ENCODE measurements at places on chromosomes 13 and 19.

DNA sequence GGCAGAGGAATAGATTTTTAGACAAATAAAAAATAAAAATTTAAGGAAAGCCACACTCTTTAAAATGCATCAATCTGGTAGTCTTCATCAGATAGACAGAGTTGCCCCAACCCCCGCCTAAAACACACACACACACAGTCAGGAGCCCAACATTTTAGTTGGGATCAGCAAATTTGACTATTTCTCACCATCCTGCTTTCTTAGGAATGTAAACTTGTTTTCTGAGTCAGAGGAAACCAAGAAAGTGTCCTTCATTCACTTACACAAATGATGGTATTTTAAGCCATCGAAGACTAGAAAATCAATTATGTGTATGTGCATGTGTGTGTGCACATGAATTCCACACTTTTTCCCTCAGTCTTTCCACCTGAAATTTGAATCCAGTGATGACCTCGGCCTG is 1657.5 kb downstream of the SLITRK1 start:
- DNase-seq: no peak

DNA sequence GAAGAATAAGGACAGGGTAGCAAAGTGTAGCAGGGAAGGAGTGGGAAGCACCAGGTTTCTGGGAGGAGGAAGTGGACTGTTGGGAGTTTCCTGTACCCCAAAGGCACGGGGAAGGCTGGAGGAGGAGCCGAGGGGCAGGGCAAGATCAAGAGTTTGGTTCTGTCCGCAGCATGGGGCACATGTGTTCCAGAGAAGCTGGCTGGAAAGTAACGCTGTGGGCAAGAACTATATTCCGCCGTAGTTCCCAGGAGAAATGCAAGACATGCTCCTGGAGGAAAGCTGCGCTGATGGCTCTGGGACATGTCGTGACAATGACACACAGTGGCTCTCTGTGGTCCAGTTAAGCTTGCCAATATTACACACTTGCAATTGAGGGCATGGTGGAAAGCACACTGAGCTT is 51.7 kb upstream of the KPNA3 start:
- no peak for DNase-seq

GRCh38 chr19:39448271-39448670 is 2.9 kb downstream of the SUPT5H start:
- DNase-seq: peak; percentile 38

GRCh38 chr19:42149447-42150202 is 17.4 kb upstream of the POU2F2 start:
- DNase-seq: no peak

GRCh38 chr13:60619461-60619860 is 222.4 kb downstream of the TDRD3 start:
- no peak for DNase-seq

DNA sequence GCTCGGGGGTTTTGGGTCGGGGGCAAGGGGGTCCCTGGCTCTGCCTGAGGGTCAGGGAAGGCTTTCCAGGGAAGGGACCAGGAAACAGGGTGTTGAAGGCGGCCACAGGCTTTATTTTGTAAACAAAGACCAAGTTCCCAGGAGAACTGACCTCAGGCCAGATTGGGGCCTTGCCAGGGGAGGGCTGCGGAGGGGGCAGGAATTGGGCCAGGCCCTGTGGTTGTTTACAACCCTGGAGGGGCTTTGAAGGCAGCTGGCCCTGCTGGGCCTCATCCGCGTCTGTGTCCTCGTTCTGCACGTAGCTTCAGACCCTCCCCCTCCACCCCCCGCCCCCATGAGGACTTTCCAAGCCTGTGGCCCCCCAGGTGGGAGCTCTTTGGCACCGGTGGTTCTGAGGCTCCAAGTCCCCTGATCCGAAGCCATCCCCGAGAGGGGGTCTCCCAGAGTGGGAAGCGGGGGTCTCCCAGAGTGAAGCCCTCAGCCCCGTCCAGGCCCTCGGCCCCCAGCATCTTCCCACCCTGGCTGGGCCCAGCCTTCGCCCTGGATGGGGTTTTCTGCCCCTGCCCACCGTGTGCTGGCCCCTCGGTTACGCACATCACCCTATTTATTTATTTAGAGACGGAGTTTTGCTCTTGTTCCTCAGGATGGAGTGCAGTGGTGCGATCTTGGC is 13.5 kb upstream of the BSG start:
- DNase-seq: no peak

GRCh38 chr13:39107561-39107960 is 69.3 kb downstream of the NHLRC3 start:
- DNase-seq: no peak

DNA sequence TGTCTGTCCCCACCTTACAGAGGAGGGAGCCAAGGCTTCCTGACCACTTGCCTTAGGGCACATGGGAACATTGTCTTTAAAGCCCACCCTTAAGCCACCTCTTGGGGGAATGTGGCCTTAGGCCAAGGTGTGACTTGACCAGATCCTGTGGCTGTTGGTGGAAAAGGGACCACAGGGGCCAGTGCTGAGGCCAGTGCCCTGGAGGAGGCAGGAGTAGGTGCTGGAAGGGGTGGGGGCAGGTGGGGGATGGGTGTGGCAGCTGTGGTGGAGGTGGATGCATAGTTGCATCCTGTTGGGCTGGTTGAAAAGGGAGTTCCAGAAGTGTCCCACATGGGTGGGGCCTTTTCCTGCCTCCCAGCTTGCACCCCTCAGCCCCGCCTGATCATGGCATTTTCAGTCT is 44.8 kb downstream of the DNM2 start:
- peak; percentile 41 for DNase-seq

DNA sequence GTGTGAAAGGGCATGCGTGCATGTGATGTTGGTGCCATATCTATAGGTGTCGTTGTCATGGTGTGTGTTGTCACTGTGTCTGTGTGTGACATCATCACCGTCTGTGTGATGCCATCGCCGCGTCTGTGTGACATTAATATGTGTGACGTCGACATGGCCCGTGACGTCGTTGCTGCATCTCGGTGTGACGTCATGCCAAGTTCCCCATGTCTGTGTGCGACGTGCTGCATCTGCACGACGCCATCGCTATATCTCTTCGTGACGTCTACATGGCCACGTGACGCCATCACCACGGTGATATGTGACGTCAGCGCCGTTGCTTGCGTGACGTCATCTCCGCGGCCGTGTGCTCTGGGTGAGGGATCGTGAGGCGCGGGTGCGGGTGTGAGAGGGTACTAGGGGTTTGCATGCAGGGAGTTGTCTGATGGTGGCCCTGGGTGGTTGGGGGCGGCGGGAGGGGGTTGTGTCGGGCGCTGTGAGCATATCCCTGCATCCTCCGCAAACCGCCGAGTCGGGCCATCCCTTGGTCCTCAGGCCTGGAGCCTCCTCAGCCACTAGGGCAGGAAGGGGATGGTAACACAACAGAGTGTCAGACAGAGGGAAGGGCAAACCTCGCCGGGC is 14.6 kb downstream of the GTPBP3 start:
- DNase-seq: no peak

GRCh38 chr13:104740641-104741222 is 1674.5 kb upstream of the SLC10A2 start:
- no peak for DNase-seq

DNA sequence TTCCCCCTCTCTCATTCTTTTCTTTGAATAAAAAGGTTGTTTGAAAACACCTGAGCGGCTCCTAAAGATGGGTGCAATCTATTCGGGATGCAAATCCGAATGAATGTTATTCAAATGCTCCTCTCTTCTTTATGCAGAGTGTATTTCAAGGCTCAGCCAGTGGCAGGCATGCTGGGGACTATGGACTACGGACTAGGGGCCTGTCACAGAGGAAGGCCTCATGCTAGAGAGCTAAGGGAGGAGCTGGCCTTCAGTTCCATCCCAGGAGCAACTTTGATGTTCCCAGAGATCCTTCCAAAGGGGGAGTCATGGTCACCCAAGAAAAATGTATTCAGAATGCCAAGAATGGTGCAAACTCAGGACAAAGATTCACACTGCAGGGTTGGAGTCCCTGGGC is 9.3 kb downstream of the ALOX5AP start:
- no peak for DNase-seq

DNA sequence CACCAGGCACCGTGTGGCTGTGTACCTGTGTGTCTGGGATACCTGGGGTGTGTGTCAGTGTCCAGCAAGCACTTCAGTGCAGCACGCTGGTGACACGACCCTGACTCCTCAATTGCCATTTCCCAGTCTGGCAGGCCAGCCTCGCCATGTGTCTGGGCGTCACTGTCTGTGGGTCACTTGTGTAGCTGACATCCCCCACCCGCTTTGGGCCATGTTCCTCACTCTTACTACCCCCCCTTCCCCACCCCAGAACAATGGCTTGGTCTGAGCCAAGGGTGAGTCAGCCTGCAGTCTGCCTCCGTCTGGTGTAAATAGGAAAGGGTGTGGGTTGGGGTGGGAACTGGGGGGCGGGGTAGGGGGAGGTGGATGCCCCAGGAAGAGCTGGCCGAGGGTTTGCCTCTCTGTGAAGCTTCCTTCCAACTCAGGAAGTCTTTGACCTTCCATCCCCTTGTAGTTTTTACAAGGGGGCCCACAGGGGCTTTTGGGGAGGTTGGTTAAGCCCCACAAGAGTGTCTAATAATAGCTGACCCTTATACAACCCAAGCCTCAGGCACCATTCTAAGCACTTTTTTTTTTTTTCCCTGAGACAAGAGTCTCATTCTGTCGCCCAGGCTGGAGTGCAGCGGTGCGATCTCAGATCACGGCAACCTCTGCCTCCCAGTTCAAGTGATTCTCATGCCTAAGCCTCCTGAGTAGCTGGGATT is 17.6 kb downstream of the NOVA2 start:
- no peak for DNase-seq

- no peak for DNase-seq
Observed at GRCh38 chr19:47321630-47322029, 10.3 kb upstream of the C5AR2 start.

DNA sequence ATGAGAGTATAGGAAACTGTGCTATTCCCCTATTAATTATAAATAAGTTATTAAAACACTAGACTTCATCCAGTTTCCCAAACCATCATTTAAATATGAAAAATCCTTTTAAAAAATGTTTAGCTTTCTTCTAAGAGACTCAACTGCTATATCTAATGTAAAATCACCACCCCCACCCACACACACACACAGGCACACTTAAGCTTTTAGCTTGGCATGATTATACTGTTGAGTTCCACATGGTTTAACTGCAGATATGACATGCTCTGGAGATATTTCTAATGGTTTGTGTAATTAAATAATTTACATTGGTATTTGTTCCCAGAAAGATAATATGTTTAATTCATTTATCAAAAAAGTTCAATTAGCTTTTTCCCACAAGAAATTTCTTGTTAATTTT is 1700.1 kb upstream of the SLC10A2 start:
- no peak for DNase-seq

GRCh38 chr13:29917650-29918049 is 67.2 kb upstream of the UBL3 start:
- DNase-seq: no peak

DNA sequence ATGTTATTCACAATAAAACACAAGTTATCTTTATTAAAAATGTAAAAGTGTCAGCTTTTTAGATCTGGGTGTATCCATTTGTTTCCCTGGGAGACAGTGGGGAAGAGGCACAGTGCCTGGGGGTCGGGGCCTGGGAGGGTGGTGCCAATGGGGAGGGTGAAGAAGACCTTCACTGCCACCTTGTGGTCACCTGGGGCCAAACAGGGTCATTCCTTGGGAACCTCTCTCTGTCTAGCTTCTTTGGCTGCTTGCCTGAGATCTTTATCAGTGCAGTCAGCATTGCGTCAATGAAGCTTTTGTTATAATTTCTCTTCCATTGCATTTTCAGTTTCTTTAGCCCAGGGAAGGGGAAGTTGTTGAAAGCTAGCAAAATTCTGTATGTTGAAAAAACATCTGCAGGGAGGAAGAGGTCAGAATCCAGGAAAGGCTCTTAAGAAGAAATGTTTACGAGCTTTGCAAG is 39.1 kb downstream of the PCDH8 start:
- DNase-seq: peak; percentile 60

DNA sequence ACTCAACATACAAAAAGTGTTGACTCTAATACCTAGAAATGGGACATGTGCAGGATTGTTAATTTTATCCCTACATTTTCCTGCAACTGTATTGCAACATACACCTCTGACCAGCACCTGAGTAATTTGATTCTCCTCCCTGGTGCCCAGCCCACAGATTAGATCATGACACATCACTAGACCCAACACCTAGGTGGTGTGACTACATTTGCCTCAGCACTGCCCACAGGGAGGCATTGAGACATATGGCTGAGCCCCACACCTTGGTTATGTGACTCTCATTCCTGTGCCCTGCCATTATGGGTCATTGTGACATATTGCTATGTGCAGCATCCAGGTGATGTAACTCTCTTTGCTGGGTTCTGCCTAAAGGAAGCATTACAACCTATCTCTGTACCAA is 13.2 kb upstream of the ZNF254 start:
- DNase-seq: no peak

DNA sequence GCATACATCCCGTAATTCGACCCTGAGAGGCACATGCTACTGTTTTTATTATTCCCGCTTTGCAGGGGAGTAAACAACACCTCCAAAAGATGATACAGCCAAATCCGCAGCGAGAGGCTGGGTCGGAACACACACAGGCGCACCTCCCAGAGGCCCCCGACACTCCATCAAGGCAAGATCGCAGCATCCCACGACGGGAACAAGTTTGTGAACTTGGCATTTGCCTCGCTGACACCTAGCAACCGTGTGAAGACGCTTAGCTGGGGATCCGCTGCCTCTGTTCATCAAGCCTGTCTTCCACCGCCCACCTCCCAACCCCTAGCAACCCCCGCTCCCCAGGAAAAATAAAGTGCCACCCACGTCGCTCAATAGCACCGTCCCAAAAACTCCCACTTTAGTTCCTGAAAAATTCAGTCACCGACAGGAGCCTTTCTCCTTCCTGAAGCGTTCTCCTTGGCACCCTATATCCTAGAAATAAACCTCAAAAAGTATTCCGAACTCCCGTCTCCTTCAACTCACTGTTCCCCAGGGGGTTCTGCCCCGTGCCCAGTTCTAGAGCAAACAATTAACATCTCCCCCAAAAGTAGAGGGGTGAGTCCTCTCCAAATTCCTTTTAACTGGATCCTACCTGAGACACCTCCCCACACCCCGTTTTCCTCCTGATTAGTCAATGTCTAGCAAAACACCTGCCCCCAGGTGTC is 1.7 kb downstream of the GNG7 start:
- no peak for DNase-seq

GRCh38 chr13:110037925-110038573 is 251.7 kb upstream of the IRS2 start:
- no peak for DNase-seq

Data from activated CD4-positive, alpha-beta T cell treated with anti-CD3 and anti-CD28 coated beads, Interleukin-10, Interleukin-2, amounts not matched to agents 100 ng/mL and 50 ng/mL, durations not matched to agents 16 hours and 8 hours (primary cell).